ENCODE measurements at places on chromosomes 3 and 15. TPM values are rescaled to one million over a fixed set of nuclear protein-coding genes. Genes with fewer than 3 reads are reported as not detected.
A peak's percentile ranks its signal among the peaks of the same experiment; 100 is the strongest.

DNA sequence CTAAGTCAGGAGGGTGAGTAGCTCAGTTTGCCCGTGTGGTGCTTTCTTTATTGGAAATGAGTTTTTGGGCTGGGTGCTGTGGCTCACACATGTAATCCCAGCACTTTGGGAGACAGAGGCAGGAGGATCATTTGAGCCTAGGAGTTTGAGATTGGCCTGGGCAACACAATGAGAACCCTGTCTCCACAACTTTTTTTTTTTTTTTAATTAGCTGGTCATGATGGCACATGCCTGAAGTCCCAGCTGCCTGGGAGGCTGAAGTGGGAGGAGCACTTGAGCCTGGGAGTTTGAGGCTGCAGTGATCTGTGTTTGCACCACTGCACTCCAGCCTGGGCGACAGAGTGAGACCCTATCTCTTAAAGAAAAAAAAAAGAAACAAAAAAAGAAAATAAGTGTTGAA, 174.9 kb downstream of the NSMCE3 start:
- no peak for DNase-seq

- no peak for DNase-seq
Measured at GRCh38 chr15:63669074-63669473, 71.9 kb downstream of the FBXL22 start.

GRCh38 chr3:115922681-115923347, 299.5 kb downstream of the GAP43 start:
- no peak for DNase-seq

DNA sequence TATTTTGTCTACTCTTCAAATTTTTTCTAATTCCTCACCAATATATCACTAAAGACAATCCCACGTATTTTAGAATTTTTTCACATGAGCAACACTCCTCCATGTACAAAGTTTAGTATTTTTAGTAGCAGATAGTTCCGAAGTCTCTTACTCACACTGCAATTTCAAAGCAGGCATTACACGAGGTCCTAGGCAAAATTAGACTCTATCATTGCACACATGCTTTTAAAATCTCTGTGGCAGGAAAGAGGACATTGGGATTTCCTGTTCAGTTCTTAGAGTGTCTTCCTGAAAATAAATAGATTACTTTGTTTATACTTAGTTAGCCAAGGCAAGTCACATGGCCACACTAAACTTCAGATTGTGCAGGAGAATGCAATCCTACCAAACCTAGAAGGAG, 847.7 kb downstream of the ROBO2 start:
- DNase-seq, result no peak

- no peak for DNase-seq
Measured at GRCh38 chr15:58425834-58426233, 6.0 kb upstream of the LIPC start.

DNA sequence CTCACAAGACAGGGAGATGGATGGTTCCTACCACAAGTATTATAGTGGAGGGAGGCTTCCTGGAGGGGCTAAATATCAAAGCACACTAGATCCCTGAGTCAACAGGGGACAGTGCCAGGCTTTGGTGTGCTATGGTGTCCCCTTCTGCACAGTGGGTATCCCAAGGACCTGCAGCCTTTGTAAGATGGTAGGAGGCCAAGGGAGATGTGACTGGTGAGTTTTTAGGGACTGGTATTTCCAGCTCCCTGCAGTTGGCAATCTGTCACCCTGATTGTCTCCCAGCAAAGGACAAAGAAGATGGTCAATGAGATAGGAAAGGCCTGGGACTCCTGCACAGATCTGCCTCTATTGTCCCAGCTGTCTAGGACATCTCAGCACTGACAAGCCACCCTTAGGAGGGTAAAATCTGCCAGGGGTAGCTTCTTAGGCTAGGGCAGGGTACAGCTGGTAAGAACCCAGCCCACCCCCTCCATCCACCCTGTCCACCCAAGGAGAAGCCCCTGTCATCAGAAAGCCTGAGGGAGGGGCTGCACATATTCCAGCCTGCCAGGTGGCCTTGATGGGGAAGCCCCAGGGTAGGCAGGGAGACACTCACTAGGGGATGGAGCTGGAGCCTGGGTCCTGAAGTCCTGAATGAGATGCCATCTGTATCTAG, 631 bp downstream of the CYP1A1 start:
- no peak for DNase-seq

- DNase-seq, result no peak
Measured at GRCh38 chr3:184261270-184261853, at the start of gene CAMK2N2. TSS of gene CAMK2N2 (minus strand) at chr3:184261553. CDS start at chr3:184261285, 268 bp downstream.

- no peak for DNase-seq
Measured at GRCh38 chr3:160378331-160379109, 20.5 kb downstream of the IFT80 start.

DNA sequence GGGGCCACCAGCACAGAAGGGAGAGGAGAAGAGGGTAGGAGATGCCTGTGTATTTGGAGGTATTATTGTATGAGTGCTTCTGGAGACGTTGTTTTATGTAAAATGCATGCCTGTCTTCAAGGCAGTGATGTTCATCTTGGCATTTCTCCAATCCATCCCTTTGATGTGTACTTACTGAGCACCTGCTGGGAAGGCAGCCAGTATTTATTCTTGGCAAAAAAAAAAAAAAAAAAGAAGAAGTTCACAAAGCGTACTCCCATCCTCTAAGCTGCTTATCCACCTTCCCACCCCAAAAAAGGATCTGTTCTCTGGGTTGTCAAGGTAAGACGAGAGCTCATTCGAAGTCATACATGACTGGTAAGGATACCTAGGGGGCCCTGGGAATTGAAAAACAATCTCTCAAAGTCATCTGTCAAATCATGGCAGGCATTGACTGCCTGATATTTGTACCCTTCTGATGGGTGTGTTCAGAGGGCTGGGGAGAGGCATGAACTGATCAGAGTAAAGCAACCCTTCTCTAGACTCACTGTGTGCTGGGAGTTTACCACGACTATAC, 30.0 kb upstream of the SLC6A1 start:
- no peak for DNase-seq

DNA sequence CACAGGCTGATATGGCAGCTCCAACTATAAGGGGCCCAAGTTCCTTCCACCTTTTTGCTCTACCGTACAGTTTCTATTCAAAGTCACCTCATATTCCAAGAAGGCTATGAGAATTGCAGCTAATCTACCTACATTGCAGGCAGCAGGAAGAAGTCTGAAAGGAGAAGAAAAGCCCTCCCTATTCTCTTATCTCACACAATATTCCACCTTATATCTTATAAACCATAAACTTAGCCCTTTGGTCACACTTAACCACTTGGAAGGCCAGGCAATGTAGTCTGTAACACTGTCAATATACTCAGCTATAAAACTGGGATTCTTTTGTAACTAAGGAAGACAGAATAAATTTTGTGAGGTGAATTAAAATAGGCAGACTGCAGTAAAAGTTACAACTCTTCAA, 54.9 kb downstream of the TBC1D5 start:
- DNase-seq, result no peak

DNA sequence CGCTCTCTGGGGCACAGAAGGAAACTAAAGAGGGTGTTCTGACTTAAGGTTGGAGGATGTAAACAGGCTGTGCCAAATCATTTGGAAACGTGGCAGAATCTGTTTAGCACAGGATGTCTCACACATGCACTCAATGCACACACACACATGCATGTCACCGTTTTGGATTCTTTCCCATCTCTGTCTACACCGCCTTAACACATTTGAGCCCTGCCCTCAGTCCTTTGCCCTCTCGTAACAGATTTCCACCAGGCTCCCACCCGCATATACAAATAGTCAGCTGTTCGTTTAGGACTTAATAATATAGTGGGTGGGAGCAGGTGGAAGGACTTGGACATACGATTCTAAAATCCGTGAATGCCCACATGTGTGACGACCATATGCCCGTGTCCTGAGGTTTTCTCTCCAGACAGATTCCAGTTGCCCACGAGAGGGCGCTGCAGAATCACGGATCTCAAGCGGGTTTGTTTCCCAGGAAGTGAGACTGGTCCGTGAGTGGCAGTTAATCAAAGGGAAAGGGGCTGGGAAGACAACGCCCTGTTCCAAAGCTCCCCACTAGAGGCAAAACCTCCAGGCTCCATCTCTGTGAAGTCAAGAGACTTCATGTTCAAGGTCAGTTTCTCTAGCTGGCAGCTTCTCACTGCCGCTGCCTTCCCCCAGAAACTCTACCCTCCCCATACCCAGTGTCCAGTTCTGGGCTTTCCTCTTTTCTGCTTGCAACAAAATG, 44.5 kb downstream of the NOX5 start:
- peak; percentile 84 for DNase-seq

- DNase-seq, result no peak
Measured at GRCh38 chr3:61684386-61684785, 123.0 kb downstream of the PTPRG start.

- DNase-seq, result no peak
Measured at GRCh38 chr3:177523872-177524438, 326.7 kb upstream of the TBL1XR1 start.

GRCh38 chr3:182969853-182970252, 10.5 kb downstream of the DCUN1D1 start:
- DNase-seq, result no peak

- DNase-seq, result no peak
Measured at GRCh38 chr3:131591394-131592014, 88.7 kb upstream of the MRPL3 start.

DNA sequence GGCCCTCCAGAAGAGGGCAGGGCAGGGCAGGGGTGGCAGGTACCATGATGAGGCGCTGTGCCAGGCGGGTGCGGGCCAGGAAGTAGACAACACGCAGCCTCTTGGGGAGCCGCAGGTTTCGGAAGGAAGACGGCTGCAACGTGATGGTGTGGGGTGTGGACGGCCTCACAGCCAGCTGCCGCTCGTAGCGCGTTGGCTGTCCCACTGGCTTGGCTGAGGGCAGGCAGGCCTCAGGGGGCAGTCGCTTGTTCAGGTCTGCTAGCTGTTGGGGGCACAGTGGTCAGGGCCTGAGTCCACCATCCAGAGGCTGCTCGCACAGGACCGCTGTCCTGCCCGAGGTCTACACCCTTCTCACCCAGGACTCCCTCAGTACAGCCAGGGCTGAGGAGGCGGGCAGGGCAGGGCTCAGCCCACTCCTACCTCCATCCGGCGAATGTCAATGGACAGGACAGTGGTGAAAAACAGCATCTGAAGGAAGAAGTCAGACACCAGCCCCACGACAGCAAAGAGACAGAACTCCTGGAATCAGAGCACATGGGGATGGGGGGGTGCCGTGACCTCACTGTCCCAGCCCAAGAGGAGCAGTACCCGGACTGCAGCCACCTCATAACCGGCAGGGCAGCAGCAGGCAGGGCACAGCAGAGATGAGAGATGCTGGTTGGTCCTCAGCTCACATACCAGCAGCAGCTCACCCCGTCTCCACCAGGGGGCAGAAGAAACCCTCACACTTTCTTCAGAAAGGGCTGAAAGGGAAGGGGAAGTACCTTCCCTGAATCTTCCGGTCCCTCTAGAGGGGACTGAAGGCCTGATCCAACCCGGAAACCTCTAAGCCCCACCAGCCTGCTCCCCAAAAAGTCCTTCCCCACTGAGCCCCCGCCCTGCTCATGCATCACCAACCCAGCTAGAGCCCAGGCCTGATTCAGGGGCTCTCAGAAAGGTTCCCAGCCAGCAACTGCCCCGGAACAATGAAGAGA, 40.0 kb downstream of the PTPN23 start:
- DNase-seq, result peak; percentile 81

DNA sequence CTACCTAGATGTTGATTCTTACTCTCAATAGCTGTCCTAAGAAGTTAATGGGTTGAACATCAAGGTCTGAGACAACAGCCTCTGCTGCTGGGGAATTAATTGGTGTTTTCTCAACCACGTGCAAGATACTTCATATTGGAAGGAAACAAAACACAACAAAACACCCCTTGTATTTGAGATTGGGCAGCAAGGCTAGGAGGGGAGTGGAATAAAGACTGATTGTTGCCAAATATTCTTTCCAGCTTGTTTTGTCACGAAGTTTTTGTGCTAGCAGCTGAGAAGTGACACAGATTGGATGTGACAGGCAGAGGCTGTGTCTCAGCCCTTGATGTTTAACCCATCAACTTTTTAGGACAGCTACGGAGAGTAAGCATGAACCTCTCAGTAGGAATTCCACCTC, 808.4 kb downstream of the IGSF11 start:
- no peak for DNase-seq

DNA sequence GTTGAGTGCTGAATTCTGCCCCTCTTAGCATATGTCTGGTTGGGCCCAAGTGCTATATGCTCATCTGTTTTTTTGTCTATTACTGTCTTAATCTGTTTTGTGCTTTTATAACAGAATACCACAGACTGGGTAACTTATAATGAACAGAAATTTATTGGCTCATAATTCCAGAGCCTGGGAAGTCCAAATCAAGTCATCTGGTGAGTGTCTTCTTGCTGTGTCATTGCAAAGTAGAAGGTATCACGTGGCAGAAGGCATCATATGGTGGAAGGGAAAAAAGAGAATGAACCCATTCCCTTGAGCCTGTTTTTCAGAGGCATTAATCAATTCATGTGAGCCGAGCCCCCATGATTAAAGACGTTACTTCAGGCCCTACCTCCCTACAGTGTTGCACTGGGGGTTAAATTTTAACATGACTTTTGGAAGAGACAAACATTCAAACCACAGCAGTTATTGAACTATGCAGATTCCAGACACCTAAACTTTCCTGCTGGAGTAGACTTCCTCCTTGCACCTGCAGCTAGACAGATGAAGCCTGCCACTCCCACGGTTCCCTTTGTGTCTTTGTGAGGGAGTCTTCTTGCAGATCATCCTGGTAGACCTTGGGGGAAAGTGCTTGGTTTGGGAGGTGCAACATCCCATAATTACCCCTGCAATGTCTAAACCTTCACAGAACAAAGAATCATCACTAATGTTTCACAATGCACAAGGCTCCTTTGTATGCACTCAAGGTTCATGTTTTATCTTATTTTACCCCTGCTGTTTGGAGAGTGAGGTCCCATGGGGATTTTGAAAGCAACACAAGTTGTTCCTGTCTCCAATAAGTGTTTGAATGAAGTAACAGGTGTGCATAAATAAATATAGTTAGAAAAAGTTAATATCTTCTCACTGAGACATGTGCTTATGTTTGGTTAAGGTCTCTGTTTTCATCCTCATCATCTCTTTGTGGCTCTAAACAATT, 64.7 kb upstream of the XCR1 start:
- no peak for DNase-seq

- no peak for DNase-seq
Measured at GRCh38 chr3:143974271-143975238, 2.9 kb downstream of the DIPK2A start.

DNA sequence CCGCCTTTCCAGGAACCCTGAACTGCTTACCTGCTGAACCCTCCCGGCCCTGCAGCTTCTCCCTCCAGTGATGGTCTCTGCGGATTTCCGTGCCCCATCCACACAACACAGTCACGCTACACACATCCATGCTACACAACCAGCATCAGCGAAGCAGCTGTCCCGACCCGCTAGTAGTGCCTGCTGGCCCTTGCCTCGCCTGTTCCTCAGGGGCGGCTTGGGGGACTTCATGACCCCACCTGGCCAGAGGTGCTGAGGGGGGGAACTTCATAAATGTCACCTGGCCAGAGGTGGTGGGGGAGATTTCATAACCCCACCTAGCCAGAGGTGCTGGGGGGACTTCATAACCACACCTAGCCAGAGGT, 530 bp upstream of the TUBGCP5 start:
- DNase-seq, result no peak

GRCh38 chr15:70475407-70475781, 288.0 kb downstream of the UACA start:
- no peak for DNase-seq

The ZNF860 gene
- 2.5 TPM for polyA plus RNA-seq

The ASB7 gene
- polyA plus RNA-seq, result 18.3 TPM

The ZNF501 gene
- 11.5 TPM for polyA plus RNA-seq

The GOLGA8S gene
- polyA plus RNA-seq, result 1.1 TPM

The HHATL gene
- 0.40 TPM for polyA plus RNA-seq

The FOXB1 gene
- polyA plus RNA-seq, result 0.10 TPM

The GOLGA8N gene
- 23.3 TPM for polyA plus RNA-seq

The STRIT1 gene
- polyA plus RNA-seq, result 1.2 TPM
